ENCODE measurements at places on chromosomes 4 and X. TPM values are rescaled to one million over a fixed set of nuclear protein-coding genes. Genes with fewer than 3 reads are reported as not detected.
A peak's percentile ranks its signal among the peaks of the same experiment; 100 is the strongest.

ESX1 gene
- not detected for total RNA-seq

LONRF3 gene
- total RNA-seq: 1.1 TPM

CTAG2 gene
- total RNA-seq: not detected

DCHS2 gene
- not detected for total RNA-seq

ARX gene
- total RNA-seq: not detected

DKK2 gene
- total RNA-seq: 15.7 TPM

SPATA4 gene
- total RNA-seq: not detected

GRCh38 chrX:53421772-53422085 lies 725 bp downstream of the SMC1A start:
- no peak for DNase-seq
- H3K36me3 ChIP-seq: peaks cover 10% of the 10 kb centered on the region
- peak overlapping the region; percentile 97 for H3K27ac ChIP-seq
- H3K4me1 ChIP-seq: peaks cover 9% of the 10 kb centered on the region
- no peaks in the 10 kb centered on the region for H3K27me3 ChIP-seq

GRCh38 chr4:141569141-141569540 lies 67.2 kb upstream of the IL15 start:
- DNase-seq: no peak
- H3K27me3 ChIP-seq: no peaks in the 10 kb centered on the region
- H3K27ac ChIP-seq: peak overlapping the region; percentile 78
- no peaks in the 10 kb centered on the region for H3K36me3 ChIP-seq
- peaks cover 50% of the 10 kb centered on the region for H3K4me1 ChIP-seq

- H3K4me3 ChIP-seq: no peak overlapping the region
- H3K36me3 ChIP-seq: no peaks in the 10 kb centered on the region
Observed at GRCh38 chr4:174503079-174503715, 19.1 kb downstream of the HPGD start.

GRCh38 chr4:16226816-16227461 lies 668 bp upstream of the TAPT1 start:
- peaks cover 8% of the 10 kb centered on the region for H3K36me3 ChIP-seq
- peak overlapping the region; percentile 90 for H3K4me3 ChIP-seq
- H3K27ac ChIP-seq: peak overlapping the region; percentile 62
- no peaks in the 10 kb centered on the region for H3K4me1 ChIP-seq

GRCh38 chr4:163611784-163612445 lies 117.4 kb downstream of the TMA16 start:
- H3K27me3 ChIP-seq: no peaks in the 10 kb centered on the region
- no peak for DNase-seq
- no peak overlapping the region for H3K27ac ChIP-seq

- H3K36me3 ChIP-seq: peaks cover 33% of the 10 kb centered on the region
- no peak for DNase-seq
- no peaks in the 10 kb centered on the region for H3K27me3 ChIP-seq
- no peak overlapping the region for H3K4me3 ChIP-seq
Observed at GRCh38 chr4:4462970-4463369, 76.1 kb downstream of the NSG1 start.

DNA sequence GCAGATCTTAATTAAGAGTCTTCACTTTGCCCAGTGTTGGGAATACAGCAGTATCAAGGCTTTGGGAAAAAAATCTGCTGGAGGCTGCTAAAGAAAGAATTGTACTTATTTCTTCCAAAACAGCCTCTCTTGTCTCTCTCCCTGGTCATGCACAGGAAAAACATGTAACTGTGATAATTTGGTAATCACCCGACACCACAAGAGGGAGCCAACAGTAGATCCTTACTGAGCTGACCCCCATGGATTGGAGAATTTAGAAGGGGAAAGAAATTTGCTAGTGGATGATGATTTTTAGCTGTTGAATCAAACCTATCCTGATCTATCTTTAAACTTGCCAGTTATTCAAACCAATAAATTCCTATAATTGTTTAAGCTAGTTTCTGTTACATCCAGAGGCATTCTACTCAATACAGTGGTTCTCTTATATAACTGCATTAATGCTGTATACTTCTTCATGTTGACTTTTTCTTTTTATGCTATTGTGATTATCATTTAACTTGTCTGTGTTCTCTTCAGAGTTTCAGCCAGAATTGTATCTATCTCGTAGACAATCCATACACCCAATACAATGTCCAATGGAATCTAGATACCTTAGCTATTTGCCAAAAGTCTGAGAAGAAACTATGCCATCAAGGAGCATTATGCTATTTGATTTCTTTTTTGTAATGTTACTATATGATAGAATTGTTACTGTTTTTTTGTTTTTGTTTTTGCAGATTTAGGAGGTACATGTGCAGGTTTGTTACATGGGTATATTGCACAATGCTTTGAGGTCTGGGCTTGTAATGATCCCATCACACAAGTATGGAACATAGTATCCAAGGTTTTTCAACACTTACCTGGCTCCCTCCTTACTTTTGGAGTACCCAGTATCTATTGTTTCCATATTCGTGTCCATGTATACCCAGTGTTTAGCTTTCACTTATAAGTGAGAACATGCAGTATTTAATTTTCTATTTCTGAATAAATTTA lies 31.3 kb upstream of the ARHGEF38 start:
- no peak overlapping the region for H3K4me3 ChIP-seq
- H3K4me1 ChIP-seq: no peaks in the 10 kb centered on the region
- DNase-seq: peak; percentile 30
- no peaks in the 10 kb centered on the region for H3K36me3 ChIP-seq

GRCh38 chrX:132433001-132433400 lies 55.8 kb downstream of the MBNL3 start:
- H3K27me3 ChIP-seq: no peaks in the 10 kb centered on the region
- H3K4me3 ChIP-seq: no peak overlapping the region
- no peak overlapping the region for H3K27ac ChIP-seq
- no peaks in the 10 kb centered on the region for H3K4me1 ChIP-seq

DNA sequence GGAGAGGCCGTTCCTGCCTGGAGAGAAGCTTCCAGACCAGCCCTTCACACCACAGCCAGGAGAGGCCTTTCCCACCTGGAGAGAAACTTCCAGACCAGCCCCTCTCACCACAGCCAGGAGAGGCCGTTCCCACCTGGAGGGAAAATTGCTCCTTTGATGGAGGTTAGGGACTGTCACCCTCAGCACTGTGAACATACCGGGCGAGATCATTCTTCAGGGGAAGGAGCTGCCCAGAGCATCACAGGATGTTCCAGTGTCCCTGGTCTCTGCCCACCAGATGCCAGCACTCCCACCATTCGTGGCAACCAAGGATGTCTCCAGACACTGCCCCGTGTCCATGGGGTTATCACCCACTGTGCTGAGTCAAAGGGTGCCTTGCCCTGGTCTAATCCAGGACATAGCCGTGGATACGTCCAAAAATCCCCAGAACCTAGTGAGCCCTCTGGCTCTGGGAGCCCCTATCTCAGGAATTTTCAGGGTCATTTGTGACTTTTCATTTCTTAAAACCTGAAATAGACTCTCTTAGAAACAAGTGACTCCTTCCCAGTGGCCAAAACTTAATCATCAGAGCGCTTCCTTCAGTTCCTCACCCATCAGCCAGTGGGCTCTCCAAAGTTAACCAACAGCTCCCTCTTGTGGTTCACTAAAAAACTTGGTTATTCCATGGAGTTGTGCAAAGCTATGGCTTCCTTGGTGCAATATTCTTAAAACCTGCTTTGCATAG lies 80.2 kb downstream of the CRMP1 start:
- H3K27ac ChIP-seq: no peak overlapping the region
- no peaks in the 10 kb centered on the region for H3K4me1 ChIP-seq
- DNase-seq: no peak
- H3K36me3 ChIP-seq: peaks cover 4% of the 10 kb centered on the region

DNA sequence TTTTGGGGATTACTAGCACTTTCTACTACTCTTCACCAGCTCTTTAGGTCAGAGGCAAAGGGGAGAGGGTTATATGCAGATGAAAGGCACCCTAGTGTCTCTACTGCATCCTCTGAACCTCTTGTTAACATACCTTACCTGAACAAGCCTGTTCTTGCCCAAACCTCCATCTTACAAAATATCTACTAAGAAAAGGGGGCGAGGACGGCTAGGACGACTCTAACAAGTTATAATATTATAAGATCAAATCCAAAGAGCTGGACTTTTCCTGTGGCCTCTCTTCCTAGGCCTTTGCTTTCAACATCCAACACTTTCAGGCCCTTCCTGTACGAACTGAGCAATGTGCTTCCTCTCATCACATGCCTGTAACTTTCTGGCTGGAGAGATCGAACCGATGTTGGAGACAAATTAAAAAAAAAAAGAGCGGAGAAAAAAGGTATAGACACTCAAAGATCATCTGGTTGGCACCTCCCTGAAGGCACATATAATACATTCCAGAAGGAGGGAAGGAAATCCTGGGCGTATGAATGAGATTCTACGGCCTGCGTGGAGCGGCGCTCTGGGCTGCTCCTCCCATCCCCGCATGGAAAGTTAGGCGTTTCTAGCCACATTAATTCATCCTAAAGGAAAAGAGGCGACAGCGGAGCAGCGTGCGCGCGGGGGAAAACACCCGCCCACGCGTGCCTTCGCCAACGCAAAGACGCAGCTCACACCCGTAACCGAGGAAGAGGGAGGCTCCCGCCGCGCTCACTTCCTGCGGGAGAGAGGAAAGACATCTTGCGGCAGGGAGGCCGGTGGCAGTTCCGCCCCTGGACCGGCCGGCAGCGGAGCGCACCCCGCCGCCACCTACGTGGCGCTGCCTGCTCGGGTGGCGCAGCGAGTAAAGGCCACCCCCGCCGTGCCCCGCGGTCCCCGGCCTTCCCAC lies 808 bp downstream of the PRDM5 start:
- DNase-seq: peak; percentile 64
- H3K36me3 ChIP-seq: peaks cover 9% of the 10 kb centered on the region
- H3K27me3 ChIP-seq: no peaks in the 10 kb centered on the region
- H3K27ac ChIP-seq: peak overlapping the region; percentile 72

DNA sequence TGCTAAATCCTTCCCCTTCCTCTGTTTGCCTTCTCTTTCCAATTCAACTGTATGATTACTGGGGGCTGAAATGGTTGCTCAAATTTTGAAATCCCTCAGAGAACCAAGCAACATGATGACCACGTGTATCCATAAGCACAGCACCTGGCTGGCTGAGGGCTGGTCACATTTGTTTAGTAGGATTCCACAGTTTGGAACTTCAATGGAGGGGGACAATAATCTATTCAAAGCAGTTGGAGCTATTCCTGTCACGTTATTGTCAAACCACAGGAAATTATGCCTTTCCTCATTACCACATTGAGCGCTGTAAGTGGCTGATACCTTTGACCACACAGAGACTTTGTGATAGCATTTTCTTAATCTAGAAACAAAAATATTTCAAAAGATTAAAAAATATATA lies 7.0 kb downstream of the TMSB4X start:
- no peaks in the 10 kb centered on the region for H3K27me3 ChIP-seq
- H3K36me3 ChIP-seq: peaks cover 14% of the 10 kb centered on the region
- no peak for DNase-seq

DNA sequence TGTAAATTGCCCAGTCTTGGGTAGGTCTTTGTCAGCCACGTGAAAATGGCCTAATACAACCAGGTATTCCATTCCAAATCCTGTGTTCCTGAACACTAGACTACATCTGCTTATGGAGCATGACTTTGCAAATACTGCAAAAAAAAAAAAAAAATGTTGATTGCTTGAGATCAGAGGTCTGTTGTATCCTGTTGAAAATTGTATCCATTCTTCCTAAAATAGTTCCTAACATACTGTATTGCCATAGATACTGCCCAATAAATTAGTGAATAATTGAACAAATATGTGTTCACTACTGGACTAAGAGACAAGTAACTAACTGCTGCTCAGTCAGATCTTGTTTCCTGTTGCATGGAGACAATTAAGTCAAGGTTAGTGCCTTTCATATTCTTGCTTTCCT lies 164.3 kb upstream of the PABPC4L start:
- no peak overlapping the region for H3K27ac ChIP-seq
- no peaks in the 10 kb centered on the region for H3K27me3 ChIP-seq
- H3K36me3 ChIP-seq: no peaks in the 10 kb centered on the region
- DNase-seq: no peak

- no peak overlapping the region for H3K27ac ChIP-seq
- DNase-seq: no peak
- no peaks in the 10 kb centered on the region for H3K27me3 ChIP-seq
- H3K36me3 ChIP-seq: no peaks in the 10 kb centered on the region
- peaks cover 4% of the 10 kb centered on the region for H3K4me1 ChIP-seq
Observed at GRCh38 chr4:76679691-76680090, 218.3 kb downstream of the SOWAHB start.

DNA sequence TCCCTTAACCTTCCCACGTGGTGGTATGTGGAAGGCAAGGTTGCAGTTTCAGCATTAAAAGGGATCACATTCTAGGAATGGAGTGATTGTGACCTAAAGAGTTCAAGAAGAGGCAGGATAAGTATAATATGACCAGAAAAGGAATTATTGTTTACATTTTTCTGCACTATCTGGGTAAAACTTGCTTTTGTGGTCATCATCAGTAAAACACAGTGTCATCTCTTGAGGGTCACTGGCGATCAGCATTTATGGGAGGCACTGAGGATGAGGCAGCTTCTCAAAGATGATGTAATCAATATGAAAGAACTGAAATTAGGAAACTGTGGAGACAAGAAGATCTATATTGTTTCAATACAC lies 88.7 kb downstream of the CFAP299 start:
- DNase-seq: no peak
- H3K4me3 ChIP-seq: no peak overlapping the region
- no peaks in the 10 kb centered on the region for H3K27me3 ChIP-seq
- no peak overlapping the region for H3K27ac ChIP-seq

GRCh38 chrX:96126182-96126581 lies 558.5 kb upstream of the DIAPH2 start:
- no peaks in the 10 kb centered on the region for H3K36me3 ChIP-seq
- no peak overlapping the region for H3K27ac ChIP-seq
- no peak for DNase-seq
- H3K4me1 ChIP-seq: no peaks in the 10 kb centered on the region
- H3K4me3 ChIP-seq: no peak overlapping the region
